Caudate nucleus (tissue), 63 donors: ENCODE measurements at places on chromosomes 1 and 21.

GRCh38 chr1:240193679-240194078, 102.0 kb downstream of the FMN2 start:
- DNase-seq = no peak

GRCh38 chr1:159054427-159054826, 22.1 kb downstream of the AIM2 start:
- no peak for DNase-seq

DNA sequence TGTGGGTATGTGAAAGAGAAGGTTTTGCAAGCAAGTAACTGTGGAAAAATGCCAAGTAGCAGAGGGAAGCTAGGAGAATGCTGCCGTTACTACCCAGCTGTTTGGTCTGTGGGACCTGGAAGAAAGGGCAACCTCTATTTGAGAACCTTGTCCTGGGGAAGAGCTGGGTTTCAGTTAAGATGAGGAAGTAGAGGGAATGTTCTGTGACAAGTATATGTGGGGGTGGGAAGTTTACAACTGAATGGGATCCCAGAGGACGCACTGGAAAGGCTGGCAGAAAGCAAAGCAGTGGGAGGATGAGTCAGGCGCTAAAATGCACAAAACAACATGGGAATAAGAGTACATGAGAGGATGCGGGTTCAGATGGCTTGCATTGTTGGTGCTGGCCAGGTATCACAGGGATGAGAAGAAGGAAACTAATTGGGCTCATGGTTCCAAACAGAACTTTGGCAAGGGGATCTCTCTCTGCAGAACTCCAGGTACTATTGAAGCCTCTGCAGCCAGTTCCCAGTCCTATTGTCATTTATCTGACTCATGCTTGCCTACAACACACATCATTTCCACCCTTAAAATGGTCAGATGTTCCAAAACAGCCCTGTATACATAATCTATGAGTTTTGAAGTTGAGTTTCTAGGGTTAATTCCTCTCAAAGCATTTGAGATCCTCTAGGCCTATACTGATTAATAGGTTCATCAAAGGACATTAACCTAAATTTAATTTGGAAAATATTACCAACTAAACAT, 88.5 kb upstream of the VAV3 start:
- no peak for DNase-seq

DNA sequence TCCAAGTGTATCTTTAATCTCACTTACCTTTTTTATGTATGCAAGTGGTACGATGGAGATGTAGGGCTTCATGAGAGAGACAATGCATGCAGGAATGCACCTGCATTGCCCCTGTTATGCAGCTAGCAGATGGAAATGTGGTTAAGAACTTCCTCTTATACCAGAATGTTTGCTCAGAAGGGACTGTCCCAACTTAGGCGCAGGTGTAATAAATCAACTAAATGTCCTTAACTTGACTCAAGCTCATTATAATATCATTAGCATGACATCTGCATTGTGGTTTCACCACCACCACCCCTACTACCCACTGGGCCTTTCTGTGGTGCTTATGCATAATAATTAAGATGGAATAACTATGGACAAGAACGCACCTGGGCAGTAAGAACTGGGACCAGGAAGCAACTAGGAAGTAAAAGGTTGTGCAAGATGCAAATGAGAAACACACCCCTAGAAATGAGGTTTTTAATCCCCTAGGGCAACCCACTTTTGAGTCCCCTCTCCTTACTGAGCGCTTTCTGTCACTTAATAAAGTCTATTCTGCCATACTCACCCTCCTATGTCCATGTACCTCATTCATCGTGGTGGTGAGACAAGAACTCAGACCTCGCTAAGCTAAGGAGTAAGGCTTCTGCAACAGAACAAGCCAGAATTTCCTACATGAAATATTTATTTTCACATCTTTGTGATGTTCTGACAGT, 1103.3 kb upstream of the B3GALT2 start:
- no peak for DNase-seq

DNA sequence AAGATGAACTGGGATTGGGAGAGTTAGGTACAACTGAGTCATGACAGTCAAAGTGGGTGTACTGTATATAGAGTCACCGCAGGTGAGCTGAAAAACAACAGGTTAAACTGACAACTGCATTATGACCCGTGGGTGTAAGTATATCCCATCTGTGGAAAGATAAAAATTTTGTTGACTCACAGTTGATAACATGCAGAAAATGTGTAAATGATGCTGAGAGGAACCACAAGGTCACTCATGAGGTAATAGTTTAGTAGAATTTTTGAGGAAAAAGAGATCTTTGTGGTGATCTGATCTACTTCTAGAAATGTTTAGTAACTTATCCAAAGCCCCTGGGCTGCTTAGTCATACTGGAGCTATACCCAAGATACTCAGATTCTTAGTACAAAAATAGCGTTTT, 838 bp downstream of the OR2C3 start:
- DNase-seq = no peak

DNA sequence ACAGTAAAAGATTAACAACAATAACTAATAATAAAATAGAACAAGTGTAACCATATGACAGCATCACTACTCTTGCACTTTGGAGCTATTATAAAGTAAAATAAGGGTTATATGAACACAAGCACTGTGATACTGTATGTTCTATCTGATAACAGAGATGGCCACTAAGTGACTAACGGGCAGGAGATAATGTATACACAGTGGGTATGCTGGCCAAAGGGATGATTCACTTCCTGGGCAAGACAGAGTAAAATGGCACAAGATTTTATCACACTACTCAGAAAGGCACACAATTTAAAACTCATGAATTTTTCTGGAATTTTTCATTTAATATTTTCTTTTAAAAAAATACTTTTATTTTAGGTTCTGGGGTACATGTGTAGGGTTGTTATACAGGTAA, 12.3 kb downstream of the SLC9C2 start:
- no peak for DNase-seq

DNA sequence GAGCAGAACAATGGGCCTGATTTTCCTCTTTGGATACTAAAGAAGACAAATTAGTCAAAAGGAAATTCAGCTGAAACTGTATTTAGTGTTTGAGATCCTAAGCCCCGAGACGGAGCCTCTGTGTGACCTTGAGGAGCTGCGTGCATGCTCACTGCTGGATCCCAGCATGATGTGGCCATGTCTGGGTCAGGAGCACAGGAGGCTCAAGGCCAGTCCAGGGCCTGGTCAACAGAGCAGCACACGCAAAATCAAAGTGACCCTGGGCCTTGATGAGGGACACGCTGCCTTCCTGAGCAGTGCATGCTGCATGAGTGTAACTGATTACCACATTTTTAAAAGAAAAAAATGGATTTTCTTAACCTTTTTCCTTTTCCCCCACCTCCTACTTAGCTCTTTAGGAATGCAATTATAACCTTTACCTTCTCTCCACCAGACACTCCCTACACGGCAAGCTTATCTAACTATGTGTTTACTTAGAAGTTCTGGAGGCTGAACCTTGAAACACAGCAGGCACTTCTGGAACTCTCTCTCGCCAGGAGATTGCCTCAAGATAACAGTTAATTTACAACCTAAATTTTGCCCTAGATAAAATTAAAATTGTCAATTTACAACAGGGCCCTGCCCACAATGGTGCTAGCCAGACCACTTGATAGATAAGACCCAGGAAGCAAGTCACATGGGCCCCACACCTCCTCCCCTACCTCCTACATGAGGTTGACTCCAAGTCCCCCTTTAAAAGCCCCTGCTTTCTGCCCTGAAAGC, 144.6 kb downstream of the LRIG2 start:
- DNase-seq = no peak
